ENCODE measurements at places on chromosomes 16 and 17.

DNA sequence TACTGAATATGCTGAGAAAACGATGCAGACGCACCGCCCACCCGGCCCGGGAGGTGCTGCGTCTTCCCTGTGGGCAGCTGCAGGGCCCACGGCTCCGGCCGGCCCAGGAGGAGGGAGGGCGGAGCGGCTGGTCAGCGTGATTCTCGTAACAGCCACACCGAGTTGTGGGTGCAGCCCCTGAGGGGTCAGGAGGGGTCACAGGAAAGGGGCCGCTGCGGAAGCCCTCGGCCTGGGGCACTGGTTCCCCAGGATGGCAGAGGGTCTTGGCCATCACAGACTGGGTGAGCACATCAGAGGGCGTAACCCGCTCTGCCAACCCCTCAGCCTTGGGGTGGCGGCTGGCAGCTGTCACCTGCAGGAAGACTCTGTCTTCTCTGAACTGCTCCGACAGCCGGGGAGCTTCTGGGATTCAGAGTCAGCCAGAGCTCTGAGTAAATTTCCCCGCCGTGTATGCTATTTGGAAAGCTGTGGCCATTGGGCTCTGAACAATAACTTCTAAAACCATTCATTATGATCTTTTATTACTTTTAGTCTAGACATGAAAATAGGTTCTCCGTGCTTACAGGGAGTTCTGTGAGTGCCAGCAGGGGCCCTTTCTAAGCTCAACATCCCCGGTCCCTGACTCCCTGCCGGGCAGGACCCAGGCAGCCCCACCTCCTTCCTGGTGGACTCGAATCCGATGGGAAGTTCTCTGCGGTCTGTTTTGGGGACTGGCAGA, 87.4 kb upstream of the CHMP6 start:
- no peak for DNase-seq

DNA sequence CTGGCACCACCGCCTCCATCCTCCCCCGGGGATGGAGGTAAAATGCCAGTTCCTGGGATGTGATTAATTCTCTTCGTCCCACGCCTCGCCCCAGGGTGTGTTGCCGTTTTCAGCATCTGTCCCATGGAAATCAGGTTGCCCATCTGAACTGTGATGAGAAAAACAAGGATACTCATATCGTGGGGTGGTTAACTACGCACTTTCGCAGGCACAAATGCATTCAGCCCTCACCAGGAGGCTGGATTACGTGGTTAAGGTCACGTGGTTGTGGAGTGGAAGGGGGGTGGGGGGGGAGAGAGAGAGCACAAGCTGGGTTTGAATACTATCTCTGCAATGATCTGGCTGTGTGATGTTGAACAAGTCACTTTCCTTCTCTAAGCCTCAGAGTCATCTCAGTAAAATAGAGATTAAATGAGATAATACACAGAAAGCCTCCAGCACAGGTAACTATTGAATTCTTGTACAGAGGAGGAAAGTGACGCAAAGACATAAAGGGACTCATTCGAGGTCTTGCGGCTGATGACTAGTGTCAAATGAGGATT, 74.7 kb downstream of the BMERB1 start:
- no peak for DNase-seq

GRCh38 chr16:79008869-79009179, 591.7 kb downstream of the MAF start:
- no peak for DNase-seq

GRCh38 chr17:19724501-19725420, 8.4 kb upstream of the SLC47A2 start:
- peak; percentile 93 for DNase-seq

- DNase-seq: no peak
Observed at GRCh38 chr17:73498886-73499554, 145.2 kb downstream of the SDK2 start.

All from MG63 (cell line).